Caki2 (cell line): ENCODE measurements at places on chromosomes 4 and X.

GRCh38 chr4:138865765-138866164 lies 149.8 kb upstream of the NOCT start:
- DNase-seq = no peak

- DNase-seq = peak; percentile 68
Observed at GRCh38 chr4:39406763-39407583, at the start of gene KLB. Gene KLB (plus strand): TSS chr4:39406930. CDS start chr4:39406950, 20 bp downstream.

GRCh38 chr4:39636531-39637184 lies 2.0 kb downstream of the SMIM14 start:
- no peak for DNase-seq

GRCh38 chrX:7542587-7543380 lies 300.2 kb upstream of the VCX start:
- no peak for DNase-seq

GRCh38 chrX:21638311-21638710 lies 19.8 kb downstream of the KLHL34 start:
- no peak for DNase-seq

DNA sequence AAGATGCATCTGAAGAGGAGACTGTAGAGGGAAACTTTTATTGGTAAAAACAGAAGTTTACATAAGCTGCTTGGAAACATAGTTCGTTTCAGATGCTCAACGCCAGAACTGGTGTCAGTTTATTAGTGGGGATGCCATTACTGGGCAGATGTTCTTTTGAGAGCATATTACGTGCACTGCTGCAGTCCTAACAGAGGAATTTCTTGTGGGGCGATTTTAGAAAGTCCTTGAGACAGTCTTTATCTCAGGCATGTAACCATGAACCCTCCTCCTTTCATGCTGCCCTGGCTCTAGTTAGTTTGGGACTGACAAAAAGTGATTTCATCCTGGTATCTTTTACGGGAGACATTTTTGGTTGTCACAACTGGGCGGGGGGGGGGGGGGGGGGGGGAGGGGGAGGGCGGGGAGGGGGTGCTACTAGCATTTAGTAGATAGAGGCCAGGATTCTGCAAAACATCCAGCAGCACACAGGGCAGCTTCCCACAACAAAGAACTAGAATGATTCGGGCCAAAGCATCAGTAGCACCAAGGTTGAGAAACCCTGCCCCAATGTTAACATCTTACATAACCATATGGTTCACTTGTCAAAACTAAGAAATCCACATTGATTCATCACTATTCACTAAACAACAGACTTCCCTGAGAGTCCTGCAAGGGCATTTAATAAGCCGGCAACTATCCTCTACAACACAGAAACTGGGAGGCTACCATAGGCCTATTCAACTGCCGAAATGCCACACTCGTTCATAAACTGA lies 118.6 kb upstream of the FTHL17 start:
- DNase-seq = no peak

GRCh38 chr4:73505567-73505966 lies 24.0 kb downstream of the AFM start:
- no peak for DNase-seq

DNA sequence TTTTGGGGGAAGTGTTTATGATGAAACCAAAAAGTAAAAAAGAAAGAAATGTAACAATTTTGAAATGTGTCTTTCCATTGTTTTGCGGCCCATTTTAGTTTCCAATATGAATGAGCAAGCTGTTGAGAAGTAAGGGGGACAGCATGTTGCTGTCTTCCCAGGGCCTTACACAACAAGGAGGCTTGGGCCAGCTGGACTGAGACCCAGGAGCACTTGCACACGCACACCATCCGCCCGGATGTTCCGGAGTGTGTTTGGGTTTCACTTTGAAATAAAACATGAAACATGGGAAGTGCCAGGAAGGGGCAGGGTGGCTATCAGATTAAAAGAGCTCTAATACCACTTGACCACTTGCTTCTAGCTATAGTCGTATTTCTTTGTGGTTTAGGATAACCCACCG lies 144.4 kb downstream of the NHS start:
- DNase-seq = no peak

DNA sequence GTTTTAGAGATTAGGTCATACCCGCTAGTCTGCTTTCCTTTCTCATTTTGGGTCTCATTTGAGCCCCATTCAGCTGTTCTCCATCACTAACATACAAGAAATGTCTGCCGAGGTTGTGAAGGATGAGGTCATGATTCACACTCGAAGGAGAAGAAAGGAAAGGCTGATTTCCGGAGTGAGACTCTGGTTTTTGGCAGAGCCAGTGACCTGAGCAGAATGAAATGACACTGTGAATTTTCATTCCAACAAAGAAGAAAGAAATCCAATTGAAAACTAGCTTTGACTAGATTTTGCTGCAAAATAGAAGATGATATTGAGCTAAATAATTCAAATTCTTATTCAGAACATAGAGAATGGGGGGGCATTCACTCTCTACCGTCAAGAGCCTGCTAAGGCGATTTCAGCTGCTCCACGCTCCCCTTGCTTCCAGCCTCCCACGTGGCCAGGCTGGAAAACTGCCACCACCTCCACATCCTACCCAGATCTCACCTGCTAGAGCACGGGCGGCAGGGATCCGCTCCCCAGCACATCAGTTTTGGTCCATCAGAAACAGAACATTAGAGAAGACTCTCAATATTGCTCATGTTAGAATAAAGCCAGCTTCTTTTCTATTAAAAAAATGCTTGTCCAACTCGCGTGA lies 39.0 kb downstream of the F11 start:
- DNase-seq = no peak

DNA sequence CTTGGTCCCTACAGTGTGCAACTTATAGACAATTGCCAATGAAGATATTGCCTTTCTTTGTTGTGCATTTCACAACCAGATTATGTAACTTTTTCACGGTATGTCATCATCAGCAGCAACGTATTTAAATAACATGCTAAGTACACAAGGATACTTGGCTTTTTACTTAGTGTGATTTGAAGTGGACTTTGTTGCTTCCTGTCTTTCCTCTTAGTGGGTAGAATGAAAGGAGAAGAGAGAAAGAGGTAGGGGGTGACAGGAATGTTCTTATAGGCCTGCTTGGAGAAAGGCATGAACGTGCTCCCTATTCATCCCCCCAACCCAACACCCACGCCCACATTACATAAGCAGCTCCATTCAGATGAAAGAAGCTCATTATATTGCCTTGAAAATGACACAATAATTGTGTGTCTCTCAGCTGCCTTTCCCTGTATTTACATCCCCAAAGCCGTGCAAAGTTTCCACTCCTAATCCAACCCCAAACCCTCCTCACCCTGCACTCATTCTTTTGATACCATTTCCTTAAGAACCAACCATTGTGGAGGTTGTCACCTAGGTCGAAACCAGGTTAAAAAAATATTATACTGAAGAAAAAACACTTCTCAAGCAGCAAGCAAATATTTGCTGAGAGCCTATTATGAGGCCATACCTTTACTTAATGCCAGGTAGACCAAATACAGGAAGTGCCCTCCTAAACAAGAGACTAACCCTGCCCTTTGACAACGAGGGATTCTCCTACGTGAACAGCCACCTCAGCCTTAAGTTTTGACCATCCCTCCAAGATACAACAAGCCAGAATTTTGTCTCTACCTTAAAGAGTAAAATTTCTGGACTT lies 25.2 kb upstream of the GK start:
- no peak for DNase-seq

GRCh38 chrX:149121206-149121920 lies 383.7 kb downstream of the IDS start:
- no peak for DNase-seq

DNA sequence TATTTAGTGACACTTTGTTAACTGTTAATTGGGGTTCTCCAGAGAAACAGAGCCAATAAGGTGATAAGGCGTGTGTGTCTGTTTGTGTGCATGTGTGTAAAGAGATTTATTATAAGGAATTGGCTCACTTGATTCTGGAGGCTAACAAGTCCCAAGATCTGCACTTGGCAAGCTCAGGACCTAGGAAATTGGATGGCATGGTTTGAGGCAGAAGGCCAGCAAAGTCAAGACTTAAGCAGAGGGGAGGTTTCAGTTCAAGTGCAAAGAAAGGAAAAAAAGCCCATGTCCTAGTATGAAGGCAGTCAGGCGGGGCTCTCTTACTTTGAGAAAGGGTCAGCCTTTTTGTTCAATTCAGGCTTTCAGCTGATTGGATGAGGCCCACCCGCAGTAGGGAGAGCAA lies 314.1 kb downstream of the BMPR1B start:
- no peak for DNase-seq

- no peak for DNase-seq
Observed at GRCh38 chr4:2289311-2289954, 27.5 kb upstream of the MXD4 start.

DNA sequence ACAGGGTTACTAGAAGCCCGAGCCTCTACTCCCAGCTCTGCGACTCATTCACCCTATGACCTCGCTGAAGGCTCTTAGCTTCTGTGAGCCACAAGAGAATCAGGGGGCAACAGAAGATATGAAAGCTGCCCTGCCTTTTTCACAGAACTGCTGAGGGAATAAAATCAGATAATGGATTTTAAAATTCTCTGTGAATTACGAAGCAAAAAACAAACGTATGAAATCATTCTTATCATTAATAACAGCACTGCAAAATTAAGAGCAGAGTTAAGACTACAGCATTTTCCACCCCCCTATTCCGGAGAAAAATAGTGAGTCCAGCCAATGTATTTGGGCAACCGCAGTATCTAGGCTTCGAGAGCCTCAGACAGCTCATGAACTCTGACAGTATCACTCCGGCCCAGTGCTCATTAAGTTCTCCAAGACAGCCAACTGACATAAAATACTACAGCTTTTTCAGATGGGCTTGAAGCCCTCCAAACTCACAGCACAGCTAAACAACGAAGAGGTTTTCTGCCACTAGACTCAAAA lies 33.4 kb downstream of the AFAP1 start:
- DNase-seq = no peak

DNA sequence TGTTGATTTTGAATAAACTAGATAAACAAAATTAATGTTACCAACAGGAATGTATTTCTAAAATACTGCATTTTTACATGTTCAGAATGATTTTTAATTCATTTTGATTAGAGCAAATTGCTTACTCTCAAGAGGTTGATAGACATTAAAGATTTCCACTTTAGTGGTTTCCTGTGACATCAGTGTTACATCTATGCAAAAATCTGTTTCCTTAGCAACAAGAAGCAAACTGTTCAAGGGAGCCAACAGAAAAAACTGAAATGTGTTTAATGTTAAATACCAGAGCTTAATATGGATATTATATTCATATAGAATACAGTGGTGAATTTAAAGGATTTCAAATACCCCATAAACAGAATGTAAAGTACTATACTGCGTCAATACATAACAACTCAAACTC lies 277.8 kb downstream of the GABRG1 start:
- DNase-seq = no peak

GRCh38 chrX:130120321-130120731 lies 10.0 kb upstream of the ELF4 start:
- peak; percentile 19 for DNase-seq

DNA sequence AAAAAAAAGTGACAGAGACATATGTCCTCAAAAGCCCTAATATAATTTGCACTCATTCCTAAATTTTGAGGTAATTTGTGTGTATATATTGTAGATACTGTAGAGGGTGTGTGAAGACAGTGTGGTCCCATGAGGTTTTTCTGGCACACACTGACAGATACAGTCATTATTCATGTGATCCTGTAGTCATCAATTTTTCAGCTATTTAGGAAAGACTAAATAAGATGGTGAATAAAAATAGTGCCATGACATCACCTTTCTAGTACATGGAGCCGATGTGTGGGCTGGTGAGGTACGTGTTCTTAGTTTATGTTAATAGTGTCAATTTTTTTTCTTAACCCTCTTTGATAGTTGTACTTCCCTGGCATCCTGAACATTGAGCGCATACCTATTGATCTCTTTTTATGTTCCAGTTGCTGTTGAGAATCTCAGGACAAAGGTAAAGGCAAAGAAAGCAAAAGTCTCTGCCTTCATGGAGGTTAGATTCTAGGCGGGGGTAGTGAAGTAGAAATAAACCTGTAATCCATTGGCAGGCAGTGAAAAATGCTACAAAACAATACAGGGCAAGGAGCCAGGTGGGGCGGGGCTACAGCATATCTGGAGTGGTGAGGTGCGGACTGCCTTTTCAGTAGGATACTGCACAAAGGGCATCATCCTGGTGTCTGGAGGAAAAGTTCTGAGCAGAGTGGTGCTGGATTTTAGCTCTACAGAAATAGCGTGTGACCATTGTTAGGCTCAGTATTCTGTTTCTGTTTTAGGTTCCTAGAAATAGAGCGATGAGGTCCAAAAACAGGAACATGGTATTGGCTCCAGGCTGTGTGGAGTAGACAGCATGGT lies 93.8 kb downstream of the ARHGAP10 start:
- DNase-seq = no peak

- DNase-seq = no peak
Observed at GRCh38 chr4:5018096-5018495, 1.2 kb downstream of the CYTL1 start.

DNA sequence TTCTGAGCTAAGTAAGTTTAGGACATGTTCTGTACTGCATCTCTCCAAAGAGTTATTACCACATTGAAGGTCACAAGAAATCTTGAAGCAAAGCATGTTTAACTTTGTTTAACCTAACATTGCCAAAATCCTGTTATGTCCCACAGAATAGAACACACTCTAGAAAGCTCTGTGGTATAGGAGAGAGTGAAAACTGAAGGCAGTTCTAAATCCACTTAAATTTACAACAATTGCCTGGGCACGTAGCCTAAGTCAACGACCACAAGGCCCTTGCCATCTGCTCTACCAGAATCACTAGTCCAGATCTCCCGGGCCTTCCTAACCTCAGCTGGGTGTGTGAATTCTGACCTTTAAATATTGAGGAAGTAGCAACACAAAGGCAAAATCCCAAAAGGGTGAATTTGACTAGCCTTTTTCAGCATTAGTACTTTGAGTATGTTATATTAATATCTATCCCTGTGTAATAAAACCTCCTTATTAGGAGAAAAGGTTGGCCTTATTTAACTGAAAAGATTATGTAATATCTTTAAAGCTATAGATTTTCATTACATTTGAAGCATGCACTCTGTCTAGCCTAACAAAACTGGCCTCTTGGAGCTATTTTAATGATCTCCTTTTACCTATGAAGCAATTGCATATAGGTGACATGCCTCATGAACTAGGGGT lies 4.5 kb upstream of the MAML3 start:
- no peak for DNase-seq

DNA sequence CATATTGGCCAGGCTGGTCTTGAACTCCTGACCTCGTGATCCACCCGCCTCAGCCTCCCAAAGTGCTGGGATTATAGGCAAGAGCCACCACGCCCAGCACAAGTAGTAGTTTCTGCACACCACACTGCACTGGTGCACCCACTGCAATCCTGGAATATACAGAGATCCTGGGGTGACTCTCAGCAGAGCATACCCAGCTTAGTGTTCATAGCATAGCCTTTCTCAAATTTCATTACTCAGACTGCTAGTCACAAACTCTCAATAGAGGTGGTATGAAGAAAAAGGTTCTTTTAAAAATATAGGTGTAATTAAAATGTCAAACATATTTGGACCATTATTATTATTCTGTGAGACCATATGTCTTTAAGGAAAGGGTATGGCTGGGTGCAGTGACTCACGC lies 6.2 kb upstream of the ARHGAP10 start:
- DNase-seq = no peak

GRCh38 chr4:40164459-40164858 lies 32.4 kb upstream of the RHOH start:
- no peak for DNase-seq
